ENCODE measurements at places on chromosomes 11 and 22.

- DNase-seq: no peak
Measured at GRCh38 chr11:72012091-72012630, 13.5 kb downstream of the IL18BP start.

DNA sequence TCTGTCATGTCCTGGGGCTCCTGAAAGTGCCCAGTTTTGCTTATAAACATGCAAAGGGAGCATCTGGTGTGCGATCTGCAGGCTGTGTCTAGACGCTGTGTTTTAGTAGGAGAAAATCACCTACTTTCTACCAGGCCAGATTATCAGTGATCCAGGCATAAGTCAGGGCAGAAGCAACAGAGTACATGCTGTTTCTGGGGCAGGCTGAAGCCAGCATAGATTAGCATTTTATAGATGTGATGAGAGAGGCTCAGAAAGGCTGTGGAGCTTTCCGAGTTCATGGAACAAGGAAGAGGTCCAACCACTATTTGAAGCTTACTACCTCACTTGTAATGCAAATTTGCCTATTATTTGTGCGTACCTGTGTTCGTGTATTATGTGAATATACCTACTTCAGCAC, 1208.4 kb upstream of the TENM4 start:
- DNase-seq: no peak

DNA sequence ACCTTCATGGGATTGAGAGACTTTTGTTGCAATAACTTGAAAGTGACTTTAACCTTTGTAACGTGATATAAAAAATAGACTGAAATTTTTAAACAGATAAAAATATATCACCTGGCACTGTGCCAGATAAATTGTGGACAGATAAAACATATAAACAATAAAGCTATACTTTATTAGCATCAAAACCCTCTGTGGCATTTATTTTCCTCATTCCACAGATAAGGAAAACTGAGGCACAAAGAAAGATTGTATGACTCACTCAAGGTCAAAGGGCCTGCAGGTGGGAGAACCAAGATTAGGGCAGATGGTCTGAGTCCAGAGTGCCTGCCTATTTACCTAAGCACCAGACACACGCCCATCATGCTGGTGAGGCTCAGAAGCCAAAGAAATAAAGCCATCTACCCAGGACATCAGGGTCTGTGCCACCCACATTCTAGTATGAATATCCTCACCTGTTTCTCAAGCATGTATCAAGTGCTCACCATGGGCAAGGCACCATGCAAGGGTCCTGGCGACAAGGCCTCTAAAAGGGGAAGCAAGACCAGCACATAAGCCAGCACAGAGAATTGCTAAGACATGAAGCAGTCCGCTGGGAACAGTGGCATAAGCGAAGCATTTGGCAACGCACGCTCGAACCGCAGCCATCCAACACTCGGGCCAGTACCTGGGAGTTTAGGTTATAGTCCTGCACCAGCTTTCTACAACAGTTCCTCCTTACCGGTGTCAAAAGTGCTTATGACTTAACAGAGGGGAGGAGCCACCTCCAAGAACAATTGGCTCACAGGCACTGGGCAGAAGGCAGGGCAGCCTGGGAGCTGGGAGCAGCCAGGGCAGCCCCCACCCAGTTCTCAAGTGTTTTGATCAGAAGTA, 17.6 kb downstream of the MYH9 start:
- DNase-seq: no peak

DNA sequence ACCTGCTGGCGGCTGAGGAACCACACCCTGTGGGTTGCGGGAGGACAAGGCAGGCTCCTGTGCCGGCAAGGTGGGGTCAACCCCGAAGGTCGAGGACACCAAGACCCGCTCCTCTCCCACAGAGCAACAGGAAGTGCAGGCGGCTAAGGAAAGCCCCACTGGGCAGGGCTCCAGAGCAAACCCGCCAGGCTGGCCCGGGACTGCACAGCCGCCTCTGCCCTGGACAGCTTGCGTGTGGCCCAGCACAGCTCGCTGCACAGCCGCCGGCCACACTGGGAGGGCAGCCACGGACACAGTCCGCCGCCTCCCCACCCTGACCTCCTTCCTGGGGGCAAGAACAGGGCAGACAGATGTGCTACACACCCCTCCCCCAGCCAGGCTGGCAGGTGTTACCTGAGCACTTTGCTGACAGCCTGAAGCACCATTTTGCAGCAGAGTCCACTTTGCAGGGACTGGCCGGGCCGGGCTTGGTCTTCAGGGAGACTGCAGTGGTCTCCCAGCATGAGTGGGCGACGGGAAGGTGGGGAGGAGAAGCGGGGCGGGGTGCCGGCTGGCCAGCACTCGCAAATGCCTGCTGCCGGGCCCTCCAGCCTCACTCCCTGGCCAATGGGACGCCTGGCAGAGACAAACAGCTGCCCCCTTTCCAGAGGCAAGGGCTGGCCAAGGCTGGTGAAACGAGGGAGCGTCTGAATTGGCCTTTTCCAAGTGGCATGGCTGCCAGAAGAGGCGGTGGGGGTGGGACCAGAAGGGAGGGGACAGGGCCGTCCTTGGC, at the start of gene MOB2:
MOB2 (minus strand) TSS at position 726 of the 772 bp plus-strand sequence; CDS start at position 503, 223 bp downstream.
- no peak for DNase-seq

DNA sequence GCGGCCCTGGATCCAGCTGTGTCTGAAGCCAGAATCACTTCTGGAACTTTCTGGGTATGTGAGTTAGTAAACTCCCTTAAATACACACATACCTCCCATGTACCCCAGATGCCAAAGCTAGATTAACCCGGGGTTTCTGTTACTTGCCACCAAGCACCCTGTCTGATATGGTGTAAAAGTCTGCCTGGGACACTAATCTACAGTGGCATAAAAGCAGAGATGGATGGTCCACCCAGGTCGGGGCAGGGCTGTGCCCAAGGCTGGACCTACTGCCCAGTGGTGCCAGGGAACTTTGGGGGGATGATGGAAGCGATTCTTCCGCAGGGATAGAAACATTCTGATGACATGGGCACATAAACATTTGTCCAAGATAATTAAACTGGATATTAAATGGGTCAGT, 12.7 kb downstream of the MRGPRF start:
- DNase-seq: no peak

DNA sequence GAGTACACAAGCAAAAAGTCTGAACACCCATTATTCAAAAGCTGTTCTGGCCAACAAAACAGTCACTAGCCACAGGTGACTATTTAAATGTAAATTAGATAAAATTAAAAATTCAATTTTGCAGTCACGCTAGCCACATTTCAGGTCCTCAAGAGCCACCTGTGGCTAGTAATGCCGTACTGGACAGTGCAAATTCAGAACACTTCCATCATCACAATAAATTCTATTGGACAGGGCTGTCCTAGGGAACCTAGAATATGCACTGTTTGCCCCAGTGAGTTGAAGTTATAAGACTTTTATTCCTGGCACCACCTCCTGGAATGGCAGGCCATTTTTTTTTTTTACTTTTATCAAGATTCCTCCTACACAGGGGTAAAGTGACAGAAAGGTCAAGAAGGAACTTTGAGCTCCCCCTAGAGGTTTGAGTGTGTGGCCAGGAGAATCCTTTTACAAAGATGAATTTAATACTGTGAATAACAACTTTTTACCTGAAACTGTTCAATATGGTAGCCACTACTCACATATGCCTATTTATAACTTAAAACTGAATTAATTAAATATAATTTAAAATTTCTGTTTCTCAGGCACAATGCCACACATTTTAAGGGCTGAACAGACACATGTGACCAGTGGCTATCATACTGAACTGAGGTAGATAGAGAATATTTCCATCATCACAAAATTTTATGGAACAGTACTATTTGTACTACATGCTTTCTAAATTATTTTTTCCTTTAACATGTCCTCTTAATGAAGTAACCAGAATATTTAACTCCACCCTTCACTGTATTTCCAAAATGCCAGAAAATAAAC, 6.5 kb downstream of the MSANTD2 start:
- DNase-seq: no peak

DNA sequence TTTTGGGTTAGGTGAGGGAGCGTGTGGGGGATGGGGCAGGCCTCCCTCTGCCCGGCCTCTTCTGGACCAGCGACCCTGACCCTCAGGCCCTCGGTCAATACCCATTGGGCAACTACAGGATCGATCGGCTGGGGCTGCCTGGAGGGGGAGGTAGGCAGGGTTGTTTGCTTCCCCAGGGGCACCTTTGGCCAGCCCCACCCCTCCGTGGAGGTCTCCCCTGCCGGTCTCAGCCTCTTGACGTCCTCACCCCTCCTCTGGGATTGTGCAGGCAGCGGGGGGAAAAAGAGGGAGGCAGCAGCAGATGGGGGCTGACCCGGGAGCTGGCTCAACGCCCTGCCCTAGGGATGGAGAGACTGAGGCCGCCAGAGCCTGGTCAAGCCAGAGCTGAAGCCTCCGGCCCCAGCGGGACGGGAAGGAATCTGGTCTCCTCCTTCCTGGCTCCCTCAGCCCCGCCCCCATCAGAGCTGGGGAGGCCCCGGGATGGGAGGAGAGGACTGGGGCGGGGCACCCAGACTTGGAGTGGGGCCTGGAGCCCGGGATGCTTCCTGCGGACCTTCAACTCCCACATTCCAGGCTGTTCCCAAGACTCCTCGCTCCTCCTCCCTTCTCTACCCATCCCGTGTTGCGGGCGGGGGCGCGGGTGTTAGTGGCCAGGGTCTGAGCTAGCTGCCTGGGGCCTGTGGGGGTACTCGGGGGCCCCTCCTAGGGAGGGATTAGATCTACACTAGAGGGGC, 14.4 kb upstream of the CDC42EP1 start:
- no peak for DNase-seq

DNA sequence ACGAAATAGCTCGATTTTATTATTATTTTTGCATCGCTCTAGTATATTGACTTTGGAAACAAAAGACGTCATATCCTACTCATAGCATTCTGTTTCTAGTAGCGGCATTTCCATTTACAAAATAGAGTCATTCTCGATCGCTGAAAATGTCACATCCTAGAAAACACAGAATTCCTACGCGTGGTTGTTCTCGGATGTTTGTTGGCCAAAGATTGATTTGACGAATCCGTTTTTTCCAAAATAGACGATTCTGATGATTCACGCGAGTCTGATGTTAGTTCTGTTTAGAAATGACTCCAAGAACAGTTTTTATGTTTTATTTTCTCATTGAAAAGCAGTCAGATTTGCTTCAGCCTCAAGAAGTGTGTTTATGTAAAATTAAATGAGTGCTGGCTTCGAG, 47.6 kb downstream of the SMIM38 start:
- DNase-seq: no peak

DNA sequence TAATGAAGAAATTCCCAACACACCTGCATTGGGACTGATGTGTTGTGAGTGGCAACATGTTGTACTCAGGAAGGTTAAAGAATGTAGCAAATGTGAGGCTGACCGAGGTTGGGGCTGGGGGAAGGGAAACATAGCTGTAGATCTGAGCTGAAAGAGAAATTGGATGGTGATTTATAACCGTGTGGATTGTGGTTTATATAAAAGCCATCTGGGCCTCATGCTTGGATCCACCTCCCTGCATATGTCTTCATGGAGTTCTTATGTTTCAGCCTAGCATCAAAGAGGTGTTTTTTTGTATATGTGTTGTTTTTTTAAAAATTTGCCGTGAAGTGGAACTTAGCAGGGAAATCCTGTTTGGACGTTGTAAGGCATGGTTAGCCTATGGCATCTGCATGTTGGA, 141.3 kb downstream of the NAV2 start:
- no peak for DNase-seq

DNA sequence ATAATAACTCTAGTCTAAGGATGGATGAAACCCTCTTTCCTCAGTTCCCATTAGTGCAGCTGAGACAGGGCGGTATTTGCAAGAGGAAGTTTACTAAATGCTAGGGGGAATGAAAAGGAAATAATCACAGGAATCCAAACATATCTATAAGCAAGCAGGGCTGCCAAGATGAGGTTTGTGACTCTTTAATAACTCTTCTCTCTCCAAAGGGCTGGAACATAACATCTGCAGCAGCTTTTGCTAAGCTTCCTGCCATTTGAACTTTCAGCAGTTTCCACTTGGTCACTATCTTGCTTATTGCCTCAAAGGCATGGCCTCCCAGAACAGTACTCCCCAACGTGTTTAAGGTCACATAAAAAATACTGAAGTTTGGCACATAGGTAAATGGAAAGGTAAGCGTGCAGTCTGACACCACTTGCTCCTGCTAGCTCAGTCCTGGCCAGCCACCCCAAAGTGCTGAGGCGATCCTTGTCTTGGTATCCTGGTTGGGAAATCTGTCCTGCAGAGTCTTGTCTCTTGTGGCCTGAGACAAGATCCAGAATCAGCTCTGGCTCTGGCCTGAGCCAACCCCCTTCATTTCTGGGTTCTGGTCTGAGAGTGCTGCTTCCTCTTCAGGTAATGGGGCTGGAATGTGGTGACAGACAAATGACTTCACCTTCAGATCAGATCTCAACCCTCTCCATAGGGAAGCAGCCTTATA, 81.8 kb downstream of the KCNC1 start:
- no peak for DNase-seq

GRCh38 chr11:131108760-131109159, 192.5 kb upstream of the SNX19 start:
- no peak for DNase-seq

DNA sequence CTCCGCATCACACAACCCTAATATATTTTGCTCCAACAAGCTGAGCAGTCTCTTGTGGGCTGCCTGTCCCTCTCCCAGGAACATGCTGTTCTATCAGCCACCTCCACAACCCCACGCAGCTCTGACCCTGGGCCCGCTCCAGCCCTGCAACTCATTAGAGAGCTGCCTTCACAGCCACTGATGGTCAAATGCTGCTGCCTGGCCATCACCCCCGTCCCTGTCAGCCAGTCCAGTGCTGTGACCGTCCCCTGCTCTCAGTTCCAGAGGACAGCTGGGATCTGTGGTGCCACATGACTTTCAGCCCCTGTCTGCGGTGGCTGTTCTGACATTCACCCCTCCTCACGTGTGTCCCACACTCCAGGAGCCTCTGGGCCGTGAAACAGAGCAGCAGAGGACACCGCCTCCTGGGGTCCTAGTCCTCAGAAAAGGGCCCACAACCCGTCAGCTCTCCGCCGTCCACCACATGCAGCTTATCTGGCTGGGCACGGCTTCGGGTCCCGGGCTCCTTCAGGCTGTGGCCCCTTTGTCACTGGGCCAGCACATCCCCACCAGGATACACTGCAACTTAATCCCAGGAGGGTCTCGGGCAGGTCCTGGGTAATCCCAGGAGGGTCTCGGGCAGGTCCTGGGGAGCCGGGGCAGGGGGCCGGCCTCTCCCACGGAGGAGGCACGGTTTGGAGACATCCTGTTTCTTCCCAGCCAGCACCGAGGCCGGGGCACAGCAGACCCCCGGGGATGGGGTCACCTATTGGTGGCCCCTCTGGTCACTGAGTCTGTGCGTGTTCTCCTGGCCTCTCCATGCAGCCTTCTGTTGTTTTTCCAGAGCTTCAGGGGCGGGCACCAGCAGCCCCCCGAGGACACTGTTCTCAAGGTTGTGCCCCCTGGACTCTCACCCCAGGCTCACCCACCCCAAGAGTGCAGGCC, 15.1 kb downstream of the CRELD2 start:
- DNase-seq: no peak

- DNase-seq: no peak
Measured at GRCh38 chr11:121323046-121323607, 30.6 kb downstream of the SC5D start.

- no peak for DNase-seq
Measured at GRCh38 chr11:112933970-112934369, 27.2 kb upstream of the NCAM1 start.
